ENCODE measurements at places on chromosomes 16 and 17.

GRCh38 chr17:44258811-44259351 lies 9.1 kb downstream of the SLC4A1 start:
- DNase-seq, result no peak

GRCh38 chr16:57406881-57407280 lies 2.3 kb downstream of the CCL17 start:
- DNase-seq, result no peak

- DNase-seq, result no peak
Observed at GRCh38 chr17:16023881-16024280, 24.3 kb downstream of the TTC19 start.

DNA sequence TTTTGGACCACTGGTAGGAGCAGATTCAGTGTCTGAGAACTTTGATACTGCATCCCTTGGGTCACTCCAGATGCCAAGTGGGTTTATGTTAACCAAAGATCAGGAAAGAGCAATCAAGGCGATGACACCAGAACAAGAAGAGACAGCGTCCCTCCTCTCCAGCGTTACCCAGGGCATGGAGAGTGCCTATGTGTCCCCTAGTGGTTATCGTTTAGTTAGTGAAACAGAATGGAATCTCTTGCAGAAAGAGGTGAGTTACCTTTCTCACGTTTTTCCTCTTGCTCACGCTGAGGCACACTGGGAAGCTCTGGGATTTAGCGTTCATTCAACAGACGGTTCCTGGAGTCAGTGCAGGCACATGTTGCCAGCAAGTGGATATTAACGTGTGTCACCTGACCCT lies 58.0 kb downstream of the NUP88 start:
- DNase-seq, result no peak

GRCh38 chr16:88531931-88532433 lies 38.2 kb upstream of the ZC3H18 start:
- no peak for DNase-seq

Data from GM12892 (cell line).